ENCODE measurements at places on chromosomes 7 and 10. TPM values are rescaled to one million over a fixed set of nuclear protein-coding genes. Genes with fewer than 3 reads are reported as not detected.

DNA sequence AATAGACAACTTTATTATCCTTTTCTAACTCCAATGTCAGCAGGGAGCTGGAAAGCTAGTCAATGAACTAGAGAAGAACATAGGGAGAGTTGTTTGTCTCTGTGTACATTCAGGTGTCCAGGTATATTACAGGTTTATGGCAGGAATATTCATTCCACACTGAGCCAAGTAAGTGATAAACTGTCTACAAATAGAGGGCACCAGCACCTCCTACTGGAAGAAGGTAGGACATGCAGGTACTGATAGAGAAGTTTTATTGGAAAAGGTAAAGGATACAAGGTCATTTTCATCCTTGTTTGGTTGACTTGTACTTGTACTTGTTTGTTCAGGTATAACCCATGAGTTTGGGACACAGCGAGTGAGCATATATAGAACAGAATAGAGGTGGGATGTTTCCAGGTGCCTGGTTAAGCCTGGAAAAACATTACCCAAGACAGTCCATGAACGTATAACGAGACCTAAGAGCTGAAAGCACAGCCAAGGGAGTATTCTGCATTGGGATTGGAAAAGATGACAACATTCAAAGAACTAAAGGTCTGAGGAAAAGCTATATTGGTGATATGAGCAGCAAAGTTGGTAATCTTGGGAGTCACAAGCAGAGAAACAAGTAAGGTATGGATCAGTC is 61.4 kb upstream of the PPP1R3C start:
- peak; percentile 59 for DNase-seq

GRCh38 chr7:145082366-145083161 is 246.7 kb upstream of the TPK1 start:
- no peak for DNase-seq

GRCh38 chr7:99191869-99192596 is 15.9 kb downstream of the KPNA7 start:
- no peak for DNase-seq

DNA sequence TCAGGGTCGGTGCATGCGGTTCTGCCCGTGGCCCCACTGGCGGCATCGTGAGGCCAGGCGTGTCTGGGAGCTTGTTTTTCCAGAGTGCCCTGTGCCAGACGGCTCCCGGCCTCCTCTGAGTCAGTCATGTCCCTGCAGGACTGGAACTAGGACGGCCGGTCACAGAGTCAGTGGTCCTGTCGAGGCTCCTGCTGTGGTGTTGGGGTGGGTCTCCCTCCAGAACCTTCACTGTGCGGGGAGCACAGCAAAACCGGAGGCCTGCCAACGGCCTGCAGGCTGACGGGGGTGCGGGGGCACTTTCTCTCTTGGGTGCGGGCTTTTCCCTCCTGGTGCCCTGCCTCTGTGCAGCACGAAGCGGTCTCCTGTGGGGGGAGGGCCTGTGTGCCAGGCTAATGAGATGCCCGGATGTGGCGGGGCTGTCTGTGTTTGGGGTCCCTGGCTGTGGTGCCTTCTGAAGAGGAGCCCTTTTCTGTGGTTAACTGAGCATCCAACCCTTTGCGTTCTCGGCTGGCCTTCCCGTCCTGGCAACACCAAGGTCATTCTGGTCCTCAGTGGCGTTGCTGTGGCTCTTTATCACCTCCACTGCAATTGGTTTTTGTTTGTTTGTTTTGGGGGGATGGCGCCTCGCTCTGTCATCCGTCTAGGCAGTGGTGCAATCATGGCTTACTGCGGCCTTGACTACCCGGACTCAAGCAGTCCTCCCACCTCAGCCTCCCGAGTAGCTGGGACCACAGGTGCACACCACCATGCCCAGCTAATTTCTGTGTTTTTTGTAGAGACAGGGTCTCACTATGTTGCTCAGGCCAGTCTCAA is 8.0 kb downstream of the GET4 start:
- no peak for DNase-seq

DNA sequence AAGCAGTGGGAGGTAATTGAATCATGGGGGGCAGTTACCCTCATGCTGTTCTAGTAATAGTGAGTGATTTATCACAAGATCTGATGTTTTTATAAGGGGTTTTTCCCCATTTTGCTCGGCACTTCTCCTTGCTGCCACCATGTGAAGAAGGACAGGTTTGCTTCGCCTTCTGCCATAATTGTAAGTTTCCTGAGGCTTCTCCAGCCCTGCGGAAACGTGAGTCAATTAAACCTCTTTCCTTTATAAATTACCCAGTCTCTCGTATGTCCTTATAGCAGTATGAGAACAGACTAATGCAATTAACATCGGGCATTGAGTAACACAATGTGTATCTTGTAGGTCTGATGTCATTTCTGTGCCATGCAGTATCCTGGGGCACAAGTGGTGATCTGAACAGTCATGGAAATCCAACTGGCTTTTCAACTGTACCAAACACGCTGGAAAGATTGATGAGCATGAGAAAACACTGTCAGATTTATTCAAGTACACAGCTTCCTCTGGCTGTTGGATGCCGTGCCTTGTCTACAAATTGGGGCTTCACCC is 208.6 kb upstream of the KIAA1217 start:
- DNase-seq = no peak

GRCh38 chr7:88184848-88185304 is 35.0 kb downstream of the SRI start:
- no peak for DNase-seq

DNA sequence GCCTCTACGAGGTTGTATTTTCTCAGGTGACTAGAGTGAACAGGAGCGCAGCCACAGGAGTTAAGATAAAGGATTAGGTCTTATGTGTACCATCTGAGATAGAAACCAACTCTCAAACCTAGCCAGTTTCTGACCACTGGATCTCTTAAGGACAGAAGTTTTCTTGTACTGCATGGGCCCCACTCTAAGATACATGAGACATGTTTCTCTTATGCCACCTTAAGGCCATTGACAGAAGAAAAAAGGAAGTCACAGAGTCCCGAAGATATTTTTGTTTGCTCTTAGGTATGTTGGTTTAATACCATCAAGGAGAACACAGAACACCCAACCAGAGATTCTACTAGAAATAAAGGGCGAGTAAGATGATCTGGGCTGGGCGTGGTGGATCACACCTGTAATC is 335.8 kb downstream of the FRMD4A start:
- DNase-seq = no peak

- no peak for DNase-seq
Measured at GRCh38 chr7:18534481-18534880, 38.9 kb downstream of the HDAC9 start.

GRCh38 chr10:94403380-94404213 is 1.3 kb downstream of the TBC1D12 start:
- DNase-seq = peak; percentile 78

- DNase-seq = no peak
Measured at GRCh38 chr10:132104062-132104461, 38.3 kb downstream of the JAKMIP3 start.

DNA sequence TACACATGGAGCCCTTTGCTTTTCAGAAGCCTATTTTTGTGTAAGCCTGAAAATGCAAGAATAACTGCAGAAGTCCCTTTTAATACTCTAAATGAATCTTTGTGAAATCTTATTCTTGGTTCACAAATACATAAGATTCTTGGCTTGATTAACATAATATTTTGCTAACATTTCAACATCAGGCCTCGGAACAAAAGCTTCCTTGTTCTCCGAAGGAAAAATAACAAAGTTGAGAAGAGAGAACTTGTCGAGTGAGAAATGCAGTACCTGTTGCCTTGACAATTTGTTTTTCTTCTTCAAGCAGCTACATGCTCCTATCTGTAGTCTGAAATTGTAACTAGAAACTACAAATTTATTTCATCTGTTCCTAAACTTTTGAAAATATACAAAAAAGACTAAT is 8.5 kb downstream of the NT5C2 start:
- DNase-seq = no peak

DNA sequence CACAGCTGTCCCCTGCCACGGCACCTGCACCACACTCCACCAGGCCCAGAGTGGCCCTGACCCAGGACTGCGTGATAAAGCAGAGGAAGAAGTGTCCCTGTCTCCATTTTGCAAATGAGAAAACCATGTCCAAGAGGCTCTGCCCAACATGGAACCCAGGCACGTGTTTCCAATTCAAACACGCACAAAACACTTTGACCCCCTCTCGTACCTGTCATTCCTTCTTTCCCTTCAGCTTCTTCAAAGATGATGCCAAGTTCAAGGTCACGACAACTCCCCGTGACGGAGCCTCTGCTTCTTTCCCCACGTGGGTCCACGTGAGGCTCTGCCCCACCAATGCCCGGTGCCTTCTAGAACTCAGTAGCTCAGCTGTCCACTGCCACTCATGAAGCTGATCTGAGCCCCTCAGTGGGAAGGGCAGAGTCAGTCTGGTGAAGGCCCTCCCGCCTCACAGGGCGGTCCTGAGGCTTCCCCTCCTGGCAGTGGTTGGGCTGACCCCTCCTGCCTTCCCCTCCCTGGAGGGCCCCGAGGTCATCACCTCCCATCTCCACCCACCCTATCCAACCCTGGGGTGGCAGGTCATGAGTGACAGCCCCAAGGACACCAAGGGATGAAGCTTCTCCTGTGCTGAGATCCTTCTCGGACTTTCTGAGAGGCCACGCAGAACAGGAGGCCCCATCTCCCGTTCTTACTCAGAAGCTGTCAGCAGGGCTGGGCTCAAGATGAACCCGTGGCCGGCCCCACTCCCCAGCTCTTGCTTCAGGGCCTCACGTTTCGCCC is 19.0 kb downstream of the CALML5 start:
- peak; percentile 28 for DNase-seq

GRCh38 chr10:88982366-88982765 is 8.2 kb upstream of the FAS start:
- no peak for DNase-seq

GRCh38 chr10:14751921-14752320 is 22.8 kb downstream of the FAM107B start:
- no peak for DNase-seq

GRCh38 chr7:125396466-125397151 is 467.0 kb upstream of the POT1 start:
- DNase-seq = no peak

- no peak for DNase-seq
Measured at GRCh38 chr7:133349101-133349500, 96.2 kb downstream of the EXOC4 start.

DNA sequence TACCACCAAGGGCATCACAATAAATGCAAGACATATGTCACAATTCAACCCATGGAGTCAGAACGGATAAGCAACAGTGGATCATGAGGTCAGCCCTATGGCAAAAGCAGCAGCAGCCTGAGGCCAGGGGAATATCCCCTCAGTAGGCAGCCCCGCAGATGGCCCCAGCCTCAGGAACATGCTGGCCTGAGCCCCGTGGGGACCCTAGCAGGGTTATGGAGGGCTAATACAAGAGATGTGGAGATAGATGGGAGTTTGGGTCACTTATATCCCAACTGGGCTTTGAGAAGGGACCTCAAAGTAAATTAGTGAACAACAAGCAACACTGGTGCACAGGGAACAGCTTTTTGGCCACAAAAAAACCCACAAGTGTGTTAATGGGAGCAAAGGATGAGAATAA is 9.1 kb downstream of the TMEM72 start:
- DNase-seq = no peak

DNA sequence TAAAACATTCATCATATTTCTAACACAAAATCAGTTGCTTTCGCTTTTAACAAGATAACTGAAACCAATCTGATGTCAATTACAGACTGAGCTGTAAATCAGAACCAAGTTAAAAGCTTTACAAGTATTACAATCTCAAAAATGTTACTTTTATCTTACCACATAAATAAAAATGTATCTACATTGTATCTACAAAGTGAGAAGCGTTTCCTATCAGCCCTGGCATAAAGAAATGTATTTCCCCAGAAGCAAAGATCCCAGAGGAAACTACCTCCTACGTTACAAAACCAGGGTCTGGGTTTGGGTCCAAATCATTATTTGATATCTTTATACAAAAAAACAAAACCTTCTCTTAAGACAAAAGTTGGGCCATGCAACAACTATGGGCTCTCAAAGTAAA is 2.6 kb downstream of the SMURF1 start:
- DNase-seq = no peak

- no peak for DNase-seq
Measured at GRCh38 chr7:139286144-139286543, 55.0 kb upstream of the FMC1 start.

DNA sequence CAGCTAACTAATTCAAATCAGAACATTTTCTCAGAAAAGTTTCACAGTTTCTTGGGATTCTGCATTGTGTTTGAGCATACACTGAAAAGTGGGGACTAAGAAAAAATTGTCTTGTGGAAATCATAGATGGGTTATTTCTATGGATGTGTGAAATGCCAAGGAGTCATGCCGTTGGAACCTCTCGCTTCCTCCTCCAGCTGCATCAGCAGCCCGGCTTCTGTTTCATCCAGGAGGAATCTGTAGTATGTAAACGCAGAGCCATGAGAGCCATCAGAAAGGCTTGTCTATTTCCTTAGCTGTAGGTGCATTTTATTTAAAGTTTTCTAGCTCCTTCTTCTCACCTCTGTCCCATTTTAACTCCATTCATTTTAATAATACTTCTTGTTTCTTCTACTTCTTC is 1144.1 kb downstream of the GATA3 start:
- DNase-seq = no peak

DNA sequence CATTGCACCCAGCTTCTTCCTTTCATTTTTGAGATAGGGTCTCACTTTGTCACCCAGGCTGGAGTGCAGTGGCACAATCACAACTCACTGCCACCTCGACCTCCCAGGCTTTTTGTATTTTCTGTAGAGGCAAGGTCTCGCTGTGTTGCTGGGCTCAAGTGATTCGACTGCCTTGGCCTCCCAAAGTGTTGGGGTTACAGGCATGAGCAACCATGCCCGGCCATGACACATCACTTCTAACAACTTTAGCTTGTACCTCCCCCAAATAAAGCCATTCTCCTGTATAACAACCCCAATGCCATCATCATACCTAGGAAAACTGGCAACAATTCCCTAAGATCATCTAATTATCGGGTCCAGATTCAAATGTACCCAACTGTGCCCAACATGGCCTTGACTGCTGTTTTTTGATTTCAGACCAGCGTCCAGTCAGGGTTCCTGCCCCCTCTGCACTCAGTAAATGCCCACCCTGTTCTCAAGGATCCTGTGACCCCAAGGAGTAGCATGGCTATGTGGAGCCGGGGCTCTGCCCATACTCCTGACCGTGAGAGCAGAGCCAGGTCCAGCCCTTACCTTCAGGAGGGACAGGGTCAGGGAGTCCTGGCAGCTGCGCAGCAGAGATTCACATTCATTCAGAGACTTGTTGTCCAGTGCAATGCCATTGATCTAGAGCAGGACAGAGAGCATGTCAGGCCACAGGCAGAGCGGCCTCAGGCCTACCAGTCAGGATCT is 102.6 kb downstream of the DLG5 start:
- DNase-seq = no peak

TUBAL3 gene
- total RNA-seq = 0.11 TPM

EPDR1 gene
- total RNA-seq = 8.3 TPM

PAX4 gene
- 0.07 TPM for total RNA-seq

LRGUK gene
- 0.59 TPM for total RNA-seq

ZNF467 gene
- total RNA-seq = 0.55 TPM

TCF7L2 gene
- total RNA-seq = 12.0 TPM

GNGT1 gene
- not detected for total RNA-seq

KCNIP2 gene
- 5.9 TPM for total RNA-seq

CHCHD3 gene
- total RNA-seq = 121 TPM

EXOSC1 gene
- total RNA-seq = 84.5 TPM

MYOZ1 gene
- total RNA-seq = 2.8 TPM

PDE6C gene
- total RNA-seq = not detected

PPA1 gene
- total RNA-seq = 232 TPM
